Activated CD4-positive, alpha-beta T cell treated with anti-CD3 and anti-CD28 coated beads, Interleukin-2, amount 50 U/mL, for 48 hours (primary cell): ENCODE measurements at places on chromosomes 2 and 18.

GRCh38 chr18:10847408-10847790, 302.0 kb downstream of the PIEZO2 start:
- no peak for DNase-seq

DNA sequence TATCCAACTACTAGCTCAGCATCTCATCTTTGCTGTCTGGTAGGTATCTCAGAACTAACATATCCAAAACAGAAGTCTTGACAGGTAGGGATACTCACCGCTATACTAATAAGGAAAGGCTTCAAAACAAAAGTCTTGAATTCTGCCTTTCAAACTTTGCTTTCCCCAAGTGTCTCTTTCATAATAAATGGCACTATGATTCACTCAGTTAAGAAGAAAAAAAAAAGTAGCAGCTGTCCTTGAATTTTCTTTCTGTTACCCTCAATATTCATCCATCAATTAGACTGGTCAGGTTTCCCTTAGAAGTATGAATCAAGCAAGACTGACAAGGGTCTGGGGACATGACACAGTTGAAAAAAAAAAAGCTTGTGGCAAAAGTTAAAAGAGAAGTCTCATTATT, 175.1 kb downstream of the GULP1 start:
- DNase-seq, result no peak

DNA sequence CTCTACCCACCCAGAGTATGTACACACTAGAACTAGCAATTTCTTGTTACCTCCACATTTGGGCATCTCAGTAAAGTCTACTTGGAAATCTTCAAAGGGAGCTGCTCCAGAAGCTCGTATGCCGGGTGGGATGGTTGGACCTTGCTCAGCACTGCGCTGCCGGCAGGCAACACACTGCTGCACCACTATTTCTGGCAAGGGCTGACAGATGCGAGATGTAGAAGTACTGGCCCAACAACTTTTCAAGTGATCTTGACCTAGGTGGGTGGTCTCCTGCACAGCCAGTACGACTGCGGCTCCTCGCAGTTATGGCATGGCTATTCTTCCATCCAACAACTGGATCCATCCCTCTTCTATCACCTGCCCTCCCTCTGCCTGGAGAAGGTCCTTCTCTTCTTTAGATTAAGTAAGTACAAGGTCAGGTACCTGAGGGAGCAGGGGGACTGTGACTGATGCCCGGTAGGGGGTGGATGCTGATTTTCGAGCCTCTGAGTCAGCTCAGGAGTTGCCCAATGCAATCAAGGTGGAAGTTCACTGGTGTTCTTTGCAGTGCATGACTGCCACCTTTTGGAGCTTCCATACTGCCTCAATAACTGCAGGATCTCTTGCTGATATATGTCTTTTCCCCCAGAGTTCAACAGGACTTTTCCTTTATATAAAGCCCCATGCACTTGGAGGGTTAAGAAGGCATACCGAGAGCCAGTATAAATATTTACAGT, 100.4 kb upstream of the SLC1A4 start:
- DNase-seq, result no peak

DNA sequence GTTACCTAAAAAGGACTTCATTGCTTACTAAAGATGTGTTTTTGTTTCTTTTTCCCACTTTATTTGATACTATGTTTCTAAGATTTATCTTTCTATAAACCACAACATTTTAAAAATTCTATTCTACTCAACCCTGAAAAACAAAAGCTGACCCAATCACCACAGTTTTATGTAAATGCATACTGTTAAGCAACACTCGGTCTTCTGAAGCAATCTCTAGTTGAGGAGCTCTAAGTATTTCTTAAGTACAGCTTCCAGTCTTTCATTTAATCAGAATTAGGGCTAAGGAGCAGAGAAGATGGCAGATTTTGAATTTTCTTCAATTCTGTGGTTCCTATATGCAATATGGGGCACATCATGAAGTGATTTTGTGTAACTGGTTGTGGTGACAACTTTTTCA, 72.2 kb upstream of the SLC4A10 start:
- no peak for DNase-seq

GRCh38 chr2:232342635-232343565, 35.7 kb upstream of the ALPP start:
- no peak for DNase-seq

DNA sequence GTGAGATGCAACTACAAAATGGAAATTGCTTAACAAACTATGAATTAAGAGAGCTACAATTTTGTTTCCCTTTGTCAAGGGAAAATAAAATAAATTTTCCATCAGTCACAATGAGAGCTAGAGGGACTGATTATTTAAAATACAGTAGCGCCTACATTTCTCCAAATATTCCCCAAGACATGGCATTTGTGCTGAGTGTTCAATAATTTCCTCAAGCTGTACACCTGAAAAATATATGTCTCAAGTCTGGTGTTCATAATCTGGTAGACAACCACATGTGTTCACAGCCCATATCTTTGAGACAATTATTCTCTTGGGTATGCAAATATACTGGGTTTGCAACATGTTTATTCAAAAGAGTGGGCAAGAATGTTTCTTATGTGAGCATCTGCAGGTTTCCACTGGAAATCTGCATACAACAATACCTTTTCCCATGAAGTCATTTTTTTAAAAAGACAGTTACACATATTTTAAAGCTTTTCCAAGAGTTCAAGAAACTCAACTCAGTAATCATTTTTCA, 240.1 kb upstream of the VRK2 start:
- no peak for DNase-seq

- no peak for DNase-seq
Observed at GRCh38 chr2:126846241-126846640, 52.4 kb upstream of the TEX51 start.

DNA sequence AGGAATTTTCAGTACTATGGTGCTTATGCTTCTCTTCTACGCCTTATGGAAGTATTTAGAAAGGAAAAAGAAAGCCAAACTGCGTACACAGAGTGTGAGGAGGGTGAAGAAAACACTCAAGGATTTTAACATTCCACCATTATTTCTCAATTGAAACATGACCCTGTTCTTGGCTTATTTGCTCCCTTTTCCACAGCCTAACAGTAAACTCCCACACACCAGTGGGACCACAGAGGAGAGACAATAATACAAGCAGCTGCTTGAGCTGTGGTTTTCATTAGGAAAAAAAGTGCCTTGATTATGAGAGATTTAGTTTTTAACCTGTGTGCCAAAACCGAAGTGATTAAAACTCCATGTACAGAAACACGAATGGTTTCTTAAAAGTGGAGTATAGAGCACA, 134.3 kb downstream of the MEP1B start:
- no peak for DNase-seq

DNA sequence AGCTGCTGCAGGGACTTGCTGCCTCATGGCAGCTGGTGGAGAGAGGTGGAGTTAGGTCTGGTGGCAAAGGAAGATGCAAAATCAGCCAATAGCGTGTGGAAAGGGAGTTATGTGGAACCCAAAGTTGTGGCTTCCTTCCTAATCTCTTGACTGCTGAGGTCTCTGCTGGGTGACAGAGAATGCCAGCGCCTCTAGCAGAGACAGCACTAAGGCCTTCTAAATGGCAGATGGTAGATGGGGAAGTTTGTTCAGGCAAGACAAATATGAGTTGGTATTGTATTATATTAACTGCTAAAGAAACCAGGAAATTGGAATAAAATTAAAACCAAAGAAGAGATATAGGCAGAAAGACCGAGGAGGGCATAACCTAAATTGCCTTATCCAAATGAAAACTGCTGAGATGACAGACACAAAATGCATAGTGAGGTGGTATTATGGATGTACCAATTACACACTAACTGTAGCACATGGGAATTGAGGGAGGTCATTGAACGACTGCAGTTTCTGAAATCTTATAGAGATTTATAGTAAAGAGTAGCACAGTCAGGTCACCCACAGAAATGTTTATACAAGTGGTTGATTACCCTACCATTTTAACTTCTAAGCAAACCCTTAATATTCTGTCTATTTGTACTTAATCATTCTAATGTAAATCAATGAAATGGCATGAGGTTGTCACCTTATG, 246.6 kb upstream of the SESTD1 start:
- no peak for DNase-seq

GRCh38 chr2:97267411-97268074, 154.6 kb downstream of the ANKRD36 start:
- peak; percentile 6 for DNase-seq

- no peak for DNase-seq
Observed at GRCh38 chr2:25071966-25072365, 30.1 kb downstream of the EFR3B start.

- no peak for DNase-seq
Observed at GRCh38 chr2:143420313-143420712, 291.1 kb downstream of the ARHGAP15 start.

DNA sequence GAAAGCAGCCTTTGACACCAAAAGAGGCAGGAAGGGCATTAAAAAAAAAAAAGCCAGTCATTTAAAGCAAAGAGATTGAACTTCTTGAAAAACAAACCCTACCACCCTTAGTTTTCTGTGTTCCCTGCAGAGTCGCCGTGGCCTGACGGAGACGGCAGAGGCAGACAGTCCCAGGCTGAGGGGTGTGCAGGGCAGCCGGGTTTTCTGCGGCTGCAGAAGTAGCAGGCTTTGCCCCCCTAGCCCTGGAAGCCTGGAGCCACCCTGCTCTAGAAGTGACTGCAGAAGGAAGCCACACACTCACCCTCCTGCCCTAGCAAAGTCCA, 2.8 kb downstream of the INPP5D start:
- no peak for DNase-seq

DNA sequence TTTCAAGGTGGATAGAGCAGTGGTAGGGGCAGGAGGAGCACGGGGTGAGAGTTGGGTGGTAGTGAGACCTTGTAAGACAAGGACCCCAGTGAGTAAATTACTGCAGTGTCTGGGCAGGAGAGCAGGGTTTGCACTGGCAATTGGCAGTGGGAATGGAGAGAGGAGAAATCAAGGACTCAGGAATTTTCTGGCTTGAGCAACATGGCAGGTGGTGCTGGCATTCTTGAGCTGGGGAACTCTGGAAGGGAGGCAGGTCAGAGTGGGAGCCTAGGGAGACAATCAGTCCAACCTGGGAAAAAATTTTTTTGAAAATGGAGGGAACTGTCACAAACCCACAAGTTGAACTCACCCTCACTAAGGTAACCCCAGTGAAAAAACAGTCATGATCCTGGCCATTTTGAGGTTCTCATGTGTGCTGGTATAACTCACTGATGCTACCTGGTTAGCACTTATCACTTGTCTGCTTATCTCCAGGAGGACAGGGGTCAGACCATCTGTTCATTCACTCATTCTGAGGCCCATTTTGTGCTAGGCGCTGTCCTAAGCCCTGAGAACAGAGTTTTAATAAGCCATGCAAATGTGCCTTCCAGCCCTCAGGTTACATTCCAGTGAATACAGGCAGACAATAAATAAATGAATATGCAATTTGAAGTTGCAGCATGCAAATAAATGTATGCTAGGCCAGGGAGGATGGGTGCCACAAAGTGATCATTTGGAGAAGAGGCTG, 92.2 kb upstream of the SEC11C start:
- DNase-seq, result no peak

- no peak for DNase-seq
Observed at GRCh38 chr2:131063501-131064283, 29.6 kb downstream of the FAM168B start.

DNA sequence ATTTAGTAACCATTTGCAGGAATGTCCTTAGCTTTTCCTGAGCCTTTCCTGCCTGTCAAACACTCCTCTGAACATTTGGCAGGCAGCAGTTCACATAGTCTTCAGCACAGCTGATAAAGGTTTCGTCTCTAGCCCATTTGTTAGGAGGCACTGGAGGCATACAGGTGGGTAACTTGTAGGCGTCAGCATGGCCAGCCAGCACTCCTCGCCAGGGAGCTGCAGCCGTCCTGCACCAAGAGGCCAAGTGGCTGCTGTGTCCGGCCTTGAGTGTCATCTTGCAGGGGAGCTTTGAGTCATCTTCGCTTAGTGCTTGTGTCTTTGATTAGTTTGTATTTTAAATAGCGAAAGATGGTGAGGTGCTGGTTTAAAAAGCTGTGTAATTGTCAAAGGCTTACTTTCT, 120.3 kb upstream of the NFATC1 start:
- DNase-seq, result no peak

DNA sequence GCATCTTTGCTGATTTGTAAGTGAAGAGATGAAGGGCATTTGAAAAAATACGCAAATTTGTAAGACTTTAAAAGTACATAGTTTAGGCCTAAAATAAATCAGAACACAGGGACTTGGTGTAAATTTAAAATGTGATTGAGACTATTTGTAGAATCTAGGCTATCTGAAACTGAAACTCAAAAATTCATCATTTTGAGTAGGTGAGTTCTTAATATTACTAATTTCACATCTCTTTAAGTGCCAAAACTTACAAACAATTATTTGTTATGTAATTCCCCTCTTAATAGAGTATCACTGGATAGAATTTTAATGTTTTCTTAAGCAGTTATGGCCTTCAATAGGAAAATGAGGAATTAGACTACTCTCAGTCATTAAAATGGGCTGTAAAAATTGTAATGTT, 14.0 kb upstream of the HRH4 start:
- DNase-seq, result no peak
